ENCODE measurements at places on chromosomes 11 and 22.

DNA sequence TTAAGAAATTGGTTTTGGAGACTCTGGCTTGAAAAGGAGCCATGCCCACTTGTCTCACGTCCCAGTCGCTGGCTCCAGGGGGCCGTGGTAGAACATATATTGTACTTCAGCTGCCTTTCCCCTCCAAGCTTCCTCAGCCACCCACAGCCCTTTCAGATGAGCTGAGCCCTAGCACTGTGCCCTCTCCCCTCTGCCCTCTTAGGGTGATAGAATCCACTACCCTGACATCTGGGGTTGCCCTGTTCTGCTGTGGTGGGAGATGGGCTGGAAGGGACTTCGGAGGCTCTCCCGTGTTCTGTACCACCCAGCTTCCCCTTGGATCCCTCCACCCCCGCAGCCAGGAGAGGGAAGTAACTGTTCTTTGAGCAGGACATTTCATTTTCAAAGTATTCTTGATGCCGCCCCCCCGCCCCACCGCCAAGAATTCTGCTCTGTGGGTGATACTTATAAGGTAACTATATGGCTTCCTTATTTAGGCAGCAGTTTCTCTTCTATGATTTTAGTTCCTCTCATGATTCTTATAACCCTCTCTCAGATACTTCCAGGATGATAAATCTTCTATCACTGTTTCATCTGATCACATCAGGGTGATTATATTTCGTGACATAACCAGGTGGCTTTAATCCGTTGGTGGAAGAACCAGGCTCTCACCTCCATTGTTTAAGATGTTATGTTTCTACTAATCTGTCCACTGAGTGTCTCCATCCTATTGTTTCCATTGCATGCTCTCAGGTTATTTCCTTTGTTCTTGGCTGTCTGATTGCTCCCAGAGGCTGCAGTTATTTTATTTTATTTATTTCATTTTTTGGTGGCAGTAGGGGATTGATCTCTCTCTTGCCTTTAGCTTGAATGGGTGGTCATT is 24.1 kb downstream of the ZBTB16 start:
- no peak for DNase-seq

DNA sequence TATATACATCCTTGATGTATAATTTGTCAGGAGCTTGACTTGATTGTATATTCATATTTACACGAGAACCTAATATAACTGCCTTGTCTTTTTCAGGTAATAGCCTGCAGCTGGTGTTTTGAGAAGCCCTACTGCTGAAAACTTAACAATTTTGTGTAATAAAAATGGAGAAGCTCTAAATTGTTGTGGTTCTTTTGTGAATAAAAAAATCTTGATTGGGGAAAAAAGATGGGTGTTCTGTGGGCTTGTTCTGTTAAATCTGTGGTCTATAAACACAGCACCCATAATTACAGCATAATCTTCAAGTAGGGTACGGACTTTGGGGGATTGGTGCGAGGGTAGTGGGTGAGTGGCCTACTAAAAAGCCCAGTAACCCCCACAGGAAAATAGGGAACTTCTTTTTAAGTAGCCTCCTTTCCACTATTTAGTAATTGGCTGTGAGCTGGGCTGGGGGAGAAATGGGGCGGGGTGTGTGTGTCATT is 7.5 kb downstream of the MALAT1 start:
- DNase-seq: no peak

GRCh38 chr22:43066134-43066533 is 23.1 kb downstream of the TTLL1 start:
- no peak for DNase-seq

DNA sequence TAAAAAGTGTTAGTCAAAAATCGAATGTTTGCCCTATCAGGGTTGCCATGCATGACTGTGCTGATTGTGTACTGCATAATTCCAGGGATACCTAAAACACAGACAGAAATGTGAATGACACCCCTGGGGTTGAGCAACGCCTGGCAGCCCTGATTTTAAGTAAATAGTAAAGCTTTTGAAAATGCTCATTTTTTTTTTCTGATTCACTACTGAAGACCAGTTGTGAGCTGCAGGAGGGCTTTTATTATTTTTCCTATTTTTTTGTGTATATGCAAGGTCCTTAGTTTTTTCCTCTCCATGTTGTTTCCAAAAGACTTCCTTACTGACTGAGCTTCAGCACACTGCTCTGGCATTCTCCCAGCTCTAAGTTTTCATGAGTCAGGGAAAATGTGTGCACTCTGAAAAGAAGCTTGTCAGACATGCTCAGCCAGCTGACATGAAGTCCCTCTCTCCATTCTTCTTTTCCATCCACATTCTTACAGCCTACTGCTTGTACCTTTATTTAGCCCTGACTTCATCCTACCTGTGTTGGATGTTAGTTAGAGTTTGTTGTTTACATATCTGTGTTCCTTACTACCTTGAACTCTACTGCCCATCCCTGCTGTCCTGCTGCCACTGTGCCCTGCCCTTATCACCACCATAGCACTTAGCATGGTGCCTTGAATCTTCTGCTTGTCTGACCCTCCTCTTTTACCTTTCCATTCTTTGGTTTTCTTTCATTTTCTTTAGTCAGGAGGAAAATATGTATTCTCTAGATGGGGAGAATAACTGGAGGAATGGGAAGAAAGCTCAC is 79.5 kb downstream of the HORMAD2 start:
- no peak for DNase-seq

GRCh38 chr11:94771390-94771789 is 3.2 kb downstream of the AMOTL1 start:
- DNase-seq: no peak

DNA sequence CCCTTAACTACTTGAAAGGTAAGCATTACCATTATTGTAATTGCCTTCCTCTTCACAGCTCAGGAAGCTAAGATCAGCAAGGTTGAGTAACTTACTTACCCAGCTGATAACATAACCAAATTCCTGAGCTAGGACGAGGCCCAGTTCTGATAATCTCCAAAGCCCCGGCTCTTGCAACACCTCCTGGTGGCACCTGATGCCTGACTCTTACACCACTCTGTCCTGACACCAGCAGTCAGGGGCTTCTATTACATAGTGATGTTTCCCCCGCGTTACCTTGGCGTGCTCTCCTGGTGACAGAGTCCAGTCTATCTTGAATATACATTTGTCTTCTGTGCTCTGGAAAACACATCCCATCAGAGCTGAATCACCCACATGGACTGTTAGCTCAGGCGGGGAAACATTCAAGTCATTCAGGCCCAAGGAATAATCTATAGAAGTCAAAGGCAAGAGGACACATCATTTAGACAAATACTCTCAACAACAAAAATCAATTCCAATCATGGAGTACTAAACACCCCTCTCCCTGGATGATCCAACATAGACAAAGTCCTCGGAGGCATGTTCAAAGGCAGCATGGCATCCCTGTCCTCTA is 12.6 kb downstream of the JAML start:
- no peak for DNase-seq

DNA sequence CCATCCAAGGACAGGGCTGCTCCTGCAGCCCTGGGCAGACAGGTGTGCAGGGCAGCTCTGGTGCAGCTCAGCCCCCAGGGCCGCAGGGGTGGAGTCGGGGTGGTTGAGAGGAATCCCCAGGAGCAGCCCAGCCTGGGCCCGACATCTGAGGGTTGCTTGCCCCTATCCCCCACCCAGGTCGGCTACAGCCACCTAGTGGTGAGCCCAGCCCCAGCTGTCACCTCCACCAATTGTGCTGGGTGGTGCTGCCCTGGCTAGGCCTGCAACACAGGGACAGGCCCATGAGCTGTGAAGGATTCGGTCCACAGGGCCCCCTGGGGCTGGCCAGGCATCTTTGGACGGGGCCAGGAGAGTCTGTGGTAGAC is 29.6 kb downstream of the RTN4R start:
- peak; percentile 98 for DNase-seq

- no peak for DNase-seq
Observed at GRCh38 chr11:8603696-8604077, 9.7 kb upstream of the STK33 start.

GRCh38 chr22:38435010-38435409 is 20.0 kb downstream of the KCNJ4 start:
- DNase-seq: no peak

DNA sequence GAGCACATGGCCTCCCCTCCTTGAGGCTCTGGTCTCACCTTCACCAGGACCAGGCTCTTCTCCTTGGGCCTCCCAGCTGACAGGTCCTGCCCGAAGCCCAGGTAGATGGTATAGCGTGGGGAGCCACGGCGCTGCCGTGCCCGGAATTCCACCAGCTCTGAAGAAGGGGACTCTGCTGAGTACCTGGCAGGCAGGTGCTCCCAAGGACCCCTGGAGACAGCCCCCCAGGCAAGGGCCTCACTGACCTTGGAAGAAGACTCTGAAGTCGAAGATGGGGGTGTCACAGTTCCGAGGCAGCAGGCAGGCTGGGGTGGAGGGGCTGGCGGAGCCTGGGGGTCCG is 2.8 kb downstream of the IRF7 start:
- no peak for DNase-seq

GRCh38 chr11:117909611-117910382 is 19.4 kb downstream of the TMPRSS13 start:
- DNase-seq: no peak

DNA sequence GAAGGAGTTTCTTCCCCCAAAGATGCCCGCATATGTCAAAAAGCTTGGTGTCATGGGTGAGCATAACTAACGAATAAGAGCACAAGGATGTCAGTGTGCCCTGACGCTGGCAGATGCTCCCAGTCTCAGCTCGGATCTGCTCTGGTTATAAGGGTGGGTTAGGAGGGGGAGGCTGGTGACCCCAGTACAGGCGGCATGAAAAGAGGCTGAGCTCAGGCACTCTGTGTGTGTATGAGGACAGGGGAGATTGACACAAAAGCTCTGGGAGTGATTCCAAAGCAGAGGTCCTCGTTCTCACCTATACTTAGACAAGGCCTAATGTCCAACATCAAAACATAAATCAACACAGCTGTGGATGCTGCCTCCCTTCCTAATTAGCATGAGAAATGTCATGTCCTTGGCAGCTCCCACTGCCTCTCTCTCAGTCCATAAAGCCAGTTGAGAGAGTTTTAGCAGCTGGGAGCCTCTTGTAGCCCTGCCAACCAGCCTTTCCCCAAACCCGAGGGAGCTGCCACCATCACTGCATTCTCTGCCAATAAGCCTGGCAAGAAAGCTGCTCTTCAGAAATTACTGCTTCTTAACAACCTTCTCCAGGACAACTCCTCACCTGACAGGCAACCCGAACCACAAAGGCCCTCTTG is 59.8 kb downstream of the SC5D start:
- DNase-seq: no peak

DNA sequence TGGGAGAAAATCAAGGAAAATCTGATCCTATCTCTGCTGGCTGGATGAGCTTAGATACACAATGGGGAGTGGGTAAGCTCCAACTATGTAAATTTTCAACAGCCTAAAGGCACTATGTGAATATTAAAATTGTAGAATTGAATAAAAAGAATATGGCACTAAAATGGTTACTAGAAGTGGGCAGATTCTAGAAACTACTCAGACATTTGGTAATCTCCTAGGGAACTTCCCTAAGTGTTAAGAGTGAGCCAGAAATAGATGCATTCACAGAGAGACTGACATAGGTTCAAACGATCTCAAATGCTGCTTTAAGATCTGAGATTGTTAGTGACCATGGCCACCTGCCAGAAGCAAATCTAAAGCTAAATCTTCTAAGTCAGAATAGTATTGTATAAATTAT is 4.3 kb upstream of the OR52E1 start:
- no peak for DNase-seq

DNA sequence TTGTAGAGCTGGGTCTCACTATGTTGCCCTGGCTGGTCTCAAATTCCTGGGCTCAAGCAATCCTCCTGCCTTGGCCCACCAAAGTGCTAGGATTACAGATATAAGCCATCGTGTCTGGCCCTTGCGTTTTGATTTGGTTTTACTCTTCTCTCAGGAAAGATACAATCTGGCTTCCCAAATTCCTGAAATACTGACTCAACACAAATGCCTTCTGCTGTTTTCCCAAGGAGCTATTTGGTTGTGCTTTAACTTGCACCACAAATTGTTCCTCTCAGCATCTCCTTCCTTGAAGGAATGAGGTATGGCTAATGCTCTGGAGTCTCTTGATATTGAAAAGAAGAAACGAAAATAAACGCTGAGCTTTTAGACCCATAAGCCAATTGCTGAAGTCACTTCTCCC is 110.0 kb upstream of the PAX6 start:
- DNase-seq: no peak

DNA sequence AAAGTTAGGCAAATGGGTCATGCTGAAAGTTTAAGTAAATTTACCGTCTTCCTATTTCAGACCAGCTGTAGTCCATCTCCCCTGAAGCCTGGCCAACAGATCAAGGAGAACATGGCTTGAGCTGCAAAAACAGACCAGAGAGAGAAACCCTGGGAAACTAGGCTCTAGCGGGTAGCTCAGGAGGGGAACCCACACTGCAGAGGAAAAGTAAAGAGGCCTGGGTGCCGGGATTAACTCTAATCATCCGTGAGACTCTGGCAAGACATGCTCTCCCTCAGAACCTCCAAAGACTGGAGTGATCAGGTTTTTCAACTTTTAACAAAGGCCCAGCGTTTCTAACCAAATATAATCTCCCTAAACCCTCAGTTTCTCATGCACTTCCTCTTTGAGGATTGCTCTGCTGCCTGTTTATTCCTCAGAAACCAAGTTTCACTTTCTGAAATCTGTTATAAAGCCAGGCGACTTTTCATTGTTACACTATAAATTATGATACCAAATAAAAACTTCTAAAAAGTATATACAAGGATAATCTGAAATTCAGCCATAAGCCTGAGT is 67.5 kb downstream of the GAB2 start:
- no peak for DNase-seq

GRCh38 chr11:29962243-29962642 is 54.6 kb downstream of the KCNA4 start:
- DNase-seq: no peak

DNA sequence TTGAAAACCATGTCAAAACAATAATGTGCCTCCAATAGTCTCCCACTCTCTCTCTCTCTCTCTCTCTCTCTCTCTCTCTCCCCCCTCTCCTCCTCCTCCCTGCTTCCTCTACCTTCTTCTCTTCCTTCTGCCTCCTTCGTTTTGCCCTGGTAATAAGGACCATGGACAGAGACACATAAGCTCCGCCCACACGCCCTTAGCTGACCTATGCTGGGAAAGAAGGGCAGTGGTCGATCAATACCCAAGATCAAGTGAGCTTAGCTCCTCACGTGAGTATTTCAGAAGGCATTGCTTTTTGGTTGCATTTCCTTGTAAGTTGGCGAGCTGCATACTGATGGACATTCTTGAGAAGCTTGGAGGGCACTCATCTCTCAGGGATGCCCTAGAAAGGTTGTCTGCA is 194.8 kb downstream of the MIAT start:
- no peak for DNase-seq

DNA sequence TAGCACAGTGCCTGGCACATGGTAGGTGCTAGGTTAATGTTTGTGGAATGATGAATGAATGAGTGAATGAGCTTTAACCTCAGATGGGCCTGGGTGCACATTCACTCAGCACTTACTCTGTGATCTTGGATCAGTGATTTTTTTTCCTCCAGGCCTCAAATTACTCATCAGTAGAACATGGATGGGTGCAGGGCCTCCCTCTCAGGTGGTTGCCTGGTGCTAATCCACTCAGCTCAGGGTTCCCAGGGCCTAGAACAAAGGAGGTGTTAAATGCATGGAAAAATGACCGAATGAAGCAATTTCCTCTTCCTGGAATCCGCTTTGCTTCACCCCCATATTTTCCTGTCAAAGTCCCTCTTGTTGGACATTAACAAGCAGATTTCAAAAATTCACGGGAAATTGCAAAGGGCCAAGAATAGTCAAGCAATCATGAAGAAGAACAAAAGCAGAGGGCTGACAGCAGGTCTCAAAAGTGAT is 93.5 kb downstream of the MYEOV start:
- no peak for DNase-seq

- DNase-seq: no peak
Observed at GRCh38 chr11:46134540-46134939, 13.3 kb upstream of the PHF21A start.

Measured in GM12891 (cell line).